ENCODE measurements at places on chromosomes 16 and 17.

GRCh38 chr17:36989173-36989572 is 40.4 kb downstream of the AATF start:
- no peak for DNase-seq

- no peak for DNase-seq
These were observed at the start of gene PIK3R6 for GRCh38 chr17:8867361-8867981. TSS of gene PIK3R6 (minus strand) at chr17:8867674. CDS start at chr17:8849794, 17,880 bp downstream.

GRCh38 chr17:45011767-45012166 is 39.7 kb downstream of the DCAKD start:
- DNase-seq, result no peak

DNA sequence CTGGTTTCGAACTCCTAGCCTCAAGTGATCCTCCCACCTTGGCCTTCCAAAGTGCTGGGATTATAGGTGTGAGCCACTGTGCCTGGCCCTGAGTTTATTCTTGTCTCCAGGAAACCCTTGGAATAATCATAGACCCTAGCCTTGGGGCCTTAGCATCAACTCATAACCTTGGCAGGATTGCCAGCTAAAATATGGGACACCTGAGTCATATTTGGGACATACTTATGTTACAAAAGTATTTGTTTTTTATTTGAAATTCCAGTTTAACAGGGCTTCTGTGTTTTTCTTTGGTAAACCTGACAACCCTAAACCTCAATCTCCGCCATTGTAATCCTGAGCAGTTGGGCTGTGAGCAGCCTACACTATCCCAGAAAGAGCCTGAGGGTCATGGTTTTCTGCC is 28.6 kb upstream of the TNS4 start:
- no peak for DNase-seq

DNA sequence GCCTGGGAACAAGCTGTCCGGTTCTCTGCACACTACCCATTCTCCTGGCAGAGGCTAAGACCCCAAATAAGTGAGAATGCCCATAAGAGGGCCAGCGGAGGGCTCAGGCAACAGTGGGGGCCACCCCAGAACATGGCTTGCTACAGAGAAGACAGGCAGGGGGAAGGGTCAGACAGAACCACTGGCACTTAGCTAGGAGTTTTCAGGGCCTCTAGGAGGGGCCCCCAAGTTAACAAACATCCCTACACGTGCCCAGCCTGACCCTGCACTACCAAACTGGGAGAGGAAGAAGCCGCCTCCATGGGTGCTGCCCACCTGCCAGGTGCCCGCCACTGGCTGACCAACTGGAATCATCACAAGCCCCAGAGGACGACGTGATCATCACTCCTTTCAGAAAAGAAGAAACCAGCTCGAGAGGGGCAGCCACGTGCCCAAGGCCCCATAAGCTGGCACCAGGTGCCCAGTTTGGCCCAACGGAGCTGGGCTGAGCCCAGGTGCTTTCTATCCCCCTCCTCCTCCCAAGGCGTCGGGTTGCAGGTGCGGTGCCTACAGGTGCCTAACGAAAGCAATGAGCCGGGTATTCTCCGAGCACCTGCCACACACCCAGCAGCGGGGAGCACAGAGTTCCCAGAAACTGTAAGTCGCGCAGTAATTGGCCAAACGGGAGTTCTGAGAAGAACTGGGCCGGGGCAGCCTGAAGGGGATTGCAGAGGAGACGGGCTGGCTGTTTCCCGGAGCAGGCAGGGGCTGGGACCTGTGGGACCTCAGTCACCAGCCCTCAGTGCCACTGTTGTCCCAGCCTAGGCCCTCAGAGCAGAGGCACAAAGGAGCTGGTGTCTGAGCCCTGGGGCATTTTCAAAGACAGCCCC is 13.2 kb downstream of the RPH3AL start:
- DNase-seq, result no peak

GRCh38 chr17:20092261-20092867 is 83.2 kb downstream of the SPECC1 start:
- DNase-seq, result no peak

DNA sequence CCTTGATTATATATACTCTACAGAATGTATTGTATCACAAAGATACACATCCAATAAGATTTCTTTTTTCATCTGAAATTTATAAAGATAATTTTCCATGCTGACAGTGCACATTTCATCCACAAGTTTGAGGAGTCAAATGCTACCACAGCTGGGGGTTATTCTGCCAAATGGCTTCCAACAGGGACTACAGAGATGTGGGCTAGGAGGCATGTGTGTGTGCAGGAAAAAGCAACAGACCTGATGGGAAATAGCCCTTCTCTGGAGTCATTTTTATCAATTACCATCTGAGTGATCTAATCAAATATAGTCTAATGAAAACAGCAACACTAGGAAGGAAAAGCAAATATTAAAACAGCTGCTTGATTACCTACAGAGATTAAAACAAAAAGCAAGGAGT is 290.5 kb downstream of the CEP112 start:
- no peak for DNase-seq

GRCh38 chr17:62919388-62919787 is 46.6 kb upstream of the TANC2 start:
- DNase-seq, result no peak

DNA sequence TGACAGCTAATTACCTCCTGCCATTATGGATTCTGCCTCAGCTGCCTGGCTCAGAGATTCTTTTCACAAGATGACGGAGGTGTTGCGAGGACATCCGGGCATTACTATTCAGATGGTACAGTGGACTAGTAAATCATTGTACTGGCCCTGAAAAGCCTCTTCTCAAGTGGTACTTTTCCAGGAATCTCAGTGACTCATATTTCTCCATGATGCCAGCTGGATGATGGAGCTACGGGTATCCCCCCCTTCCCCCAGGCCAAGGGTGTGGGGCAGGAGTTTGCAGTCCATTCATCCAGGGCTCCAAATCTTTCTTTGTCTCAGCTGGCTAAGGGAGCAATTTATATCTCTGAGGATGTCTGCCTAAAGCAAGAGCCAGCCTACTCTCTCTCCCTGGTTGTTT is 107.7 kb upstream of the GPR139 start:
- no peak for DNase-seq

GRCh38 chr17:78374631-78375274 is 3.7 kb upstream of the PGS1 start:
- no peak for DNase-seq

DNA sequence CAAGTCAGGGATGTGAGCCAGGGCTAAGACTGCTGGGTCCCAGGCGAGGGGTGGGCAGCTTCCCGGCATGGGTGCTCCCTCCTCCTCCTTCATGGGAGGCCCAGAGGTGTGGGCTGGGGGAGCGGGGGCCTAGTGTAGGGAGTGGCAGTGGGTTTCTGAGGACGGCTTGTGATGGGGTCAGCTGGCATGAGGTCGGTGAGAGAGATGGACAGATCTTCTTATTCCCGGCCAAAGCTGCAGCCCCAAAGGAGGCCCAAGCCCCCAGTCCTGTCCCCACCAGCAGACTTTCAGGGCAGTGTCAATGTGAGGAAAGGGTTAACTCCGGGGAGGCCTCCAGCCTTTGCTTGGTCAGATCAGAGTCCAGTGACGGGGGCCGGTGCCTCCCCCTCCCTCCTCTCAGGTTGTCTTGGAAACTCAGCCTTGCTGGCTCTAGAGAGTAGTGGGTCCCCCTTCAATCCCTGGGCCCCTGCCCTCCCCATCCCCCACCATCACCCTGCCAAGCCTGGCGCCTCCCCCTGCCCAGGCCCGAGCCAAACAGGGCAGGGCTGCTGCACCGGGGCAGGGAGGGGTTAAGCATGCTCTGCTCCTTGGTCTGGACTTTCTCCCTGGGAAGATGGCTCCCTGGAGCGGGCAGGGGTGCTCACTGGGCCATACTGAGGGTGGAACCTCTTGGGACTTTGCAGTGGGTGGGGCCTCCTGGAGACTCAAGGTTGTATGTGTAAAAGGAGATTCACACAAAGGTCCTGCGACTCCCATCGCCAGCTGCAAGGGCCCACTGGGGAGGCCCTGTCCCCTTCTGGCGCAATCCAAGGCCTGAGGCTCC is 12.4 kb downstream of the NAT9 start:
- no peak for DNase-seq

- no peak for DNase-seq
These were observed 1.7 kb upstream of the CES5A start for GRCh38 chr16:55876854-55877253.

DNA sequence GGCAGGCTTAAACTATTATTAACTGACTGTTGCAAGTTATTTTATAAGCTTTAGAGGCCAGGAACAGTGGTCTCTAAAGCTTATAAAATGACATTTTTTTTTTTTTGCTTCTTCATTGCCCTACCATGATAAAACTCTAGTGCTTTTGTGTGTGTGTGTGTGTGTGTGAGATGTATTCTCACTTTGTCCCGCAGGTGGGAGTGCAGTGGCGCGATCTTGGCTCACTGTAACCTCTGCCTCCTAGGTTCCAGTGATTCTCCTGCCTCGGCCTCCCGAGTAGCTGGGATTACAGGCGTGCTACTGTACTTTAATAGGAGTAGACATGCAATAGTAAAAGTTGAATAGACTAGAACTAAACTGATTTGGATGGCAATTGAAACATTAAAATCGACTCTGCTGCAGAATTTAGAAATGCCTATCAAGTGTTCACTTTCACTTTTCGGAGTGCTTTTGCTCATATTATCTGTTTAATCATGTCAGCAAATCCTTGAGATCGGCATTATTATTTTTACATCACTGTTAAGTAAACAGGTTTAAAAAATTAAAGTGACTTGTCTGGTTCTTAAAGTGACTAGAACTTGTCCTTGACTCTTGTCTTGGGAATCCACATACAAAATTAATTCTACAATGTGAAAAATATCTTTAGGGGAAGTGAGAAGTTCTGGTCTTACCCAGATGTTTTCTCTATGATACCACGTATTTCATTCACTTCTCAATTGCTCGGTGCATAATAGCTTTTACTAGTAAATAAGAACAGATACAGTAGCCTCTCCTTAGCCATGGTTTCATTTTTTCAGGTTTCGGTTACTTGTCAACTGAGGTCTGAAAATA is 8.4 kb upstream of the PCTP start:
- no peak for DNase-seq

DNA sequence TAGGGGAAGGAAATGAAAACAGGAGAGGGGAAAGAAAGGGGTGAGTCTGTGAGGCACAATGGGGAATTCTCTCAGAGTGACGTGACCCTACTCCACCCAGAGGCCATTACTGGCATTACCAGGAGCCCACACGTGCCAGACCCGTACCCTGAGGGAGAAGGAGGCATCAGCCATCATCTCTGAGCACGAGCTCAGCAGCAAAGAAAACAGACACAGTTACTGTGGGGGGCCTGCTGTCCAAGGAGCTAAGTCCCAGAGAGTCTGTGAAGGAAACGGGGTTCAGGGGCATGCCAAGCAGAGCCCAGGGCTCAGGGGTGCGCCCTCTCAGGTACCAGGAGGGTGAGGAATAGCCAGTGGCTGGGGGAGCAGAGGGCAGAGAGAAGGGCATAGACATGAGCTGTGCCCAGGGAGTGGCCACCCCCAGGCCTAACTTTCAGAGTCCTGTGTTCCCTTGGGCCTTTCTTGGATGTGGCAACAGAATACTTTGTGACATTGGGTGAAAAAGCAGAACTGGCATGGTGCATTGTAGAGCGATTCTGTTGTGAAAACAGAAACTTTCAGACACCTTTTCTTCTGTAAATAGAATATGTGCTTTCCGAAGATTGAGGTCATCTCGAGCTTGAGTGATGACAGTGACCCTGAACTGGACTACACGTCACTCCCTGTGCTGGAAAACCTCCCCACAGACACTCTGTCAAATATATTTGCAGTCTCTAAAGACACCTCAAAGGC is 11.3 kb downstream of the TAF1C start:
- DNase-seq, result peak; percentile 50

- DNase-seq, result no peak
These were observed 9.1 kb downstream of the ITGA3 start for GRCh38 chr17:50065056-50065455.

DNA sequence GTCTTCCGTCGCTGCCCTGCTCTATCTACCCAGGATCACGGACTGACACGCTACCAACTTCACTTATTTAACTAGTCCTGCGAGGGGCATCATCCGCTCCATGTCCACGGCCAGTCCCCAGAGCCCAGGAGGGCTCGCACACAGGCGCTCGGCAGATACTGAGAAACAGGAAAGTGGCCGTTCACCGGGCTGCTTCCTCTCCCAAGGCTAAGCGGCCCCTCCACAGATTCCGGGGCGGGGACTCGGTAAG is 388 bp downstream of the OXLD1 start:
- DNase-seq, result no peak

- DNase-seq, result no peak
These were observed 138.9 kb upstream of the CDH11 start for GRCh38 chr16:65260746-65261145.

DNA sequence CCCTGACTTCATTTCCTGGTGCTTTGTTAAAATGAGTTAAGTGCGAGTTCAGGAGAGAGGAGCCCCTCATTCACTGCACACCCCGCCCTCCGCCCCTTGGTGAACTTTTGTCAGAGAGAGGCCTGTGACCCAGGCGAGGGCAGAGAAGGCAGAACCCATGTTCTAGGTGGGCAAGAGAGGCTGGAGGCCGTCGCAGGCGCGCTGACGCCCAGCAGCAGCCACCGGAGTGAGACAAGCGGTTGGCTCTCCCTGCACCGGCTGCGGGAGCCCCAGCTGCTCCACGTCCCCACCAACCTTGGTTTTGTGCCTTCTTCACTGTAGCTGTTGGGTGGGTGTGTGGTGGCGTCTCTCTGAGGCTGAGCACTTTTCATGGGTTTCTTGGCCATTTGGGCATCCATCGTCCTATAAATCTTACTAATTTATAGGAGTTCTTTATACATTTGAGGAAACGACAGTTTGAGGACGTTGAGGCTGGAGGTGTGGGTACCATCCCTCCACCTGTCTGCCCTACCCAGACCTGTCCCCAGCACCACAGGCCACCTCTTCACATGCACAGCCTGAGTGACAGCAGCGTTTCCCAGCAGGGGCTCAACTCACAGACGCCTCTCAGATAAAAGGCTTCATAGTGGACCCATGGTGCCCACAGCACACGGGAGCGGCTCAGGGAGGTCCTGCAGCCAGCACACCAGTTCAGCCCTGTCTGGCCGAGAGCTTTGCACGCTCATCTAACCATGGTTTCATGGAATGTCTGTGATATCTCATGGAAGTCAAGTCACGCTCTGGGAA is 45.2 kb upstream of the CBFA2T3 start:
- no peak for DNase-seq

DNA sequence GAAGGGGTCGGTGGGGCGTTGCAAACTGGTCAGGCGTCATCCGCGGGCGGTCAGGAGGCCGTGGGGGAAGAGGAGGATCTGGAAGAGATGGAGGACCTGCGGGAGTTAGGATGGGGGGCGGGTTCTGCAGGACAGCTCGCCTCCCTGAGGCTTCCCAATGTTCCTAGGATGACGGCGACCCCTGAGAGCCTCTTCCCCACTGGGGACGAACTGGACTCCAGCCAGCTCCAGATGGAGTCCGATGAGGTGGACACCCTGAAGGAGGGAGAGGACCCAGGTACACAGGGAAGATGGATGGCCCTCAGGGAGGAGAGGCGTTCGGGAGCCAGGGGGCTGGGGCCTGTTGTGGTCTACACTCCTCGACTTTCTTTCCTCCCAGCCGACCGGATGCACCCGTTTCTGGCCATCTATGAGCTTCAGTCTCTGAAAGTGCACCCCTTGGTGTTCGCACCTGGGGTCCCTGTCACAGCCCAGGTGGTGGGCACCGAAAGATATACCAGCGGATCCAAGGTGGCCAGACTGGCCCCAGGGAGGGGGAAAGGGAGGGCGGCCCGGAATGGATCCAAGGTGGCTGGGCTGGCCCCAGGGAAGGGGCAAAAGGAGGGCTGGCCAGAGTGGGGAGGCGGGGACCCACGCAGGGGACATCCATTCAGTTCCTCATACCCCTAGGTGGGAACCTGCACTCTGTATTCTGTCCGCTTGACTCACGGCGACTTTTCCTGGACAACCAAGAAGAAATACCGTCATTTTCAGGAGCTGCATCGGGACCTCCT is 839 bp downstream of the PLD2 start:
- no peak for DNase-seq

GRCh38 chr16:17446661-17447060 is 24.1 kb downstream of the XYLT1 start:
- no peak for DNase-seq

GRCh38 chr16:67951485-67951884 is 7.6 kb upstream of the LCAT start:
- no peak for DNase-seq

Measured in stimulated activated CD4-positive, alpha-beta T cell treated with anti-CD3 and anti-CD28 coated beads, Interleukin-2, amount 100 ng/mL, for 4 hours (primary cell).